ENCODE measurements at places on chromosomes 7 and 10.

DNA sequence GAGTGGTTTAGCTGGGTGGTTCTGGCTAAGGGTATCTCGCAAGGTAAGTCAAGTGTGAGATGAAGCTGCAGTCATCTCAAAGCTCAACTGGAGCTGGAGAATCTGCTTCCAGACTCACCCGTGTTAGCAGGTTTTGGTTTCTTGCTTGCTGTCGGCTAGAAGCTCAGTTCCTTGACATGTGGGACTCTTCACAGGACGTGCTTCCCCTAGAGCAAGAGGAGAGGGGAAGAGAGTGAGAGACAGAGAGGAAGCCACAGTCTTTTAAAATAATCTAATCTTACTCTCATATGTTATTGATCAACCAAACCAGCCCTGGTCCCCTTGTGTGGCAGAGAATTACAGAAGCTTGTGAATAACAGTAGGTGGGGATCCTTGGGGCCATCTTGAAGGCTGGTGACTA lies 199.5 kb downstream of the REEP3 start:
- DNase-seq = no peak

GRCh38 chr10:30984563-30985328 lies 46.9 kb downstream of the ZNF438 start:
- DNase-seq = no peak

DNA sequence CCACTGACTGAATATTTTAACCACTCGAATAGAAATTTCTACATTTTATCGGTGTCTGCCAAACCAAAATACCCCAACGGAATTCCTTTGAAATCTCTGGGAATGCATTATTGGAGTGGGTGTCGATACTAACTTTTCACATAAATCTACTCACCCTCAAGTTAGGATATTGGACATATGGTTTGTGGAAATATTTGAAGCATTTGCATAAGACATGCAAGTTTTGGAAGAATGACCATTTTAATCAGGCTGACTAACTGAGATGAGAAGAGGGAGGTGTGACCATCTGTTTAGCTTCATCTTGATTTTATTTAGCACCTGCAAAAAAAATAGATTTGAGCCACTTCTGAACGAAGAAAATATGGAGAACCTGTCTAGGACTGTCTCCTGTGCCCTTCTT lies 61.2 kb downstream of the KLF6 start:
- no peak for DNase-seq

GRCh38 chr7:70267381-70268120 lies 669.3 kb downstream of the AUTS2 start:
- DNase-seq = no peak

- peak; percentile 65 for DNase-seq
These were observed 53.9 kb upstream of the LYZL2 start for GRCh38 chr10:30683496-30683895.

DNA sequence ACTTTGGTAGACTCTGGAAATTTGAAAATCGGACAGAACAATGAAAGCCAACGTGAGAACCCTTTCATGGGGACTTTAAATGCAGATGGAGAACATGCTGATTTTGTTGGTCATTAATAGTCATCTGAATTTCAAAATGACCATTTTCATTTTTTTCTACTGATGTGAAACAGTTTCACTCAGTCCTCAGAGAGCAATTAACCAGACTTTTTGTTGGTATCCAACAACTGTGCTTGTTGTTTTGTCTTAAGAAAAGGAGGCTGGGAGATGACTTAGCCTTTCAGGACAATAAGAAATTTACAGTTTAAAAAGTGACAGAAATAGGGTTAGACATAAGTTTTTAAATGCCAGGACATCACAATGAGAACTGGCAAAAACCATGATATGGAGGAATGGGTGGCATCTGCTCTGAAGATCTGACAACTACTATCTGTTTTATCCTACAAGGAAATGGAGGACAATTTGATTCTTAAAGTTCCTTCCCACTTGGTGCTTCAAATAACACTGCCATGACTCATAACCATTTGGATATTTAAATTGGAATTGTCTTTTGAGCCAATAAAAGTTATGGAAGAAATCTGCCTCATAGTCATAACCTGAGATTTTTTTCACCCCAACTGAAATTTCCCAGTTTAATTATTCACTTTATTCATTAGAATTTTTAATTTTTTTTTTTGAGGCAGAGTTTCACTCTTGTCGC lies 87.2 kb upstream of the HPS1 start:
- DNase-seq = no peak

GRCh38 chr7:158109364-158110033 lies 478.1 kb downstream of the PTPRN2 start:
- DNase-seq = no peak

DNA sequence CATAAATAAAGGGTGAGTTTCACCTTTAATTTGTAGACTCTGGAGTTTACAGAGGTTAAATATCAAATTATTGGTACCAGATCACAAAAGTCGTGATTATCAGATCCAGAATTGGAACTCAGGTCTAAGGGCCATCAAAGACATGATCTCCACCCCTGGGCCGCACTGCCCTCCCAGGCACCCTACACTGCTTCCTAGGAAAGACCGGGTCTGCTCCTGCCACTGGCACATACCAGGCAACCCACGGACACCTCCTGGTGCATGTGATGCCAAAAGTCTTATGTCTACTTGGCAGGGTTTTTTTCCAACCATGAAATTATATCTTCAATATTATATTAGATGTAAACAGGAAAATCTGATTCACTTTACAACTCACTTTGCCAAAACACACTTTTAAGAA lies 452.8 kb downstream of the PTPRN2 start:
- DNase-seq = no peak

- no peak for DNase-seq
These were observed 370.7 kb downstream of the PPP1R3A start for GRCh38 chr7:113548137-113548536.

DNA sequence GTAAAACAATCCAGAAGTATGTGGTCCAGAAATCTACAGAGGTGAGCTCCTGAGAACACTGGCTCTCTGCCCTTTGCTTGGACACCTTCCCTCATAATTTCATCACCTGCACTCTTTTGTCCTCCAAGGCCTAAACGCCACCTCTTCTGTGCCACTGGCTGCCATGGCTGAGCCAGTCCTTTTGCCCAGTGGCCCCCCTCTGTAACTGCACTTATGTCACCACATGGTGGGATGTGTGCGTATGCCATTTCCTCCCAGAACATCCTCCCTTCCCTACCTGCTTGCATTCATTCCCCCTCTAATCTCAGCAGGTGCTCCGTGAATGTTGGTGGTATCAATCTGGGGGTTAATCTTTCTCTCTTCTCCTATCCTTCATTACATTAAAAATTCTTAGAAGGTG lies 17.3 kb upstream of the DUSP5 start:
- DNase-seq = no peak

GRCh38 chr10:59844436-59844835 lies 61.9 kb downstream of the CCDC6 start:
- DNase-seq = no peak

DNA sequence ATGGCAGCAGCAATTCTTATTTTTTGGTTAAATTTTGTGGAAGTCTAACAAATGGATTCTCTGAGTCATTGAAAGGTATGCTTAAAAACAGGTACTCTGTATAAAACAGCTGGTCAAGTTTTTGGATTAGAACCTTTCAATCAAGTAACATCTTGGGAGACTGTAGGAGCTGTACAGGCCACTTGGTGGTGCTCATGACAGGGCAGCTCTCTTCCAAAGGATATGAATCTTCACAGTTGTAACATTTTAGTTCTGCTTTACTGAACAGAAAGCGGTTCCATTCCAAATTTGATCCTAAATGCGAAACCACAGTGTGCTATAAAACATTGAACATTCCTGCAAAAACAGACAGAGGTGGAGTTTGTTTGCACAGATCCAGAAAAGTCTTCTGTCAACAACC lies 44.5 kb upstream of the AGR3 start:
- peak; percentile 80 for DNase-seq

DNA sequence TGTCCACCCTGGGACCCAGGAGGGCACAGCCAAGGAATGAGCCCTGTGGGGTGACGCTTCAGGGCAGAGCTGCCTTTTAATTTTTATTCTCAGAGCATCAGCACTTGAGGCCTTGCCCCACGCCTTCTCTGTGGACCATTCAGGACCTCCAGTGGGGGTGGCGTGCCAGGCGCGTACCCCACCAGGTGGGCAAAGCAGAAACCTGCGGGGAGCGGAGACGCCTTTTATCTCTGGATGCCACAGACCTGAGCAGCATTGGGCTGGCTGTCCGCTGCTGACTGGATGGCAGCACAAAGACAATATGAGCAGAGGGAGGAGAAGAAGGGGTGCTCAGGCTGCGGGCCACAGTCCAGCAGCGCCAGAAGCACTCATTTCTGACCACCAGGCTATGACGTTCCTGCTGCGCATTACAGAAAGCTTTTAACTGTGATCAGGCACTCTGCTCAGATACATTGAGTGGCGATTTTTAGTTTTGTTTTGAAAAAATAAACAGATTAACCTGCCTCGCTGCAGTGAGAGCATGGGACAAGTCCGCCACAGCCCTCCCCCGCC lies 90.4 kb upstream of the ANLN start:
- DNase-seq = no peak

DNA sequence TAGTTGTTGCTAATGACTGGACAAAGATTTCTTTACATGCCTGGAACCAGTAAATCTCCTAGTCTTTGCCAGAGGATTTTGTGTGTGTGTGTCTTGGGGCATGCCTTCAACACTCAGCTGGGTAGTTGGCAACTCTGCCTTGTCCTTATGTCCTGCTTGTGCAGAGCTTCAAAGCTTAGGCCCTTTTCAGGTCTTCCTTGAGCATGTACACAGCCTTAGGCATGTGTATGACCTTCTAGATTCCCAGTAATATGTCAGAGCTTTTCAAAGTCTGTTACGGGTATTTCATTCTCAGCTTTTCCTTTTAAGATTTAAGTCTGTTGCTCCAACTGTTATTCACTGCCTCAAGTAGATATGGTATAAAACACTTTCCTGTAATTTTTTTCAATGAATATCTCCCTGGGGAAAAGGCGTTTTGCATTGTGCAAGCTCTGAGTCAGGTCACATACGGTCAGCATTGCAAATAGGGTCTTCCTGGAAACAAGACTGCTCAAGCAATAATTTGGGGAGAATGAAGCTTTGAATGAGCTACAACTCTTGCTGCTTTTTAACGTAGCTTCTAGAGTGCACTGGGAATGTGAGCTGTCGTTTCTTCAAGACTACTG lies 25.5 kb downstream of the SHOC2 start:
- peak; percentile 13 for DNase-seq

DNA sequence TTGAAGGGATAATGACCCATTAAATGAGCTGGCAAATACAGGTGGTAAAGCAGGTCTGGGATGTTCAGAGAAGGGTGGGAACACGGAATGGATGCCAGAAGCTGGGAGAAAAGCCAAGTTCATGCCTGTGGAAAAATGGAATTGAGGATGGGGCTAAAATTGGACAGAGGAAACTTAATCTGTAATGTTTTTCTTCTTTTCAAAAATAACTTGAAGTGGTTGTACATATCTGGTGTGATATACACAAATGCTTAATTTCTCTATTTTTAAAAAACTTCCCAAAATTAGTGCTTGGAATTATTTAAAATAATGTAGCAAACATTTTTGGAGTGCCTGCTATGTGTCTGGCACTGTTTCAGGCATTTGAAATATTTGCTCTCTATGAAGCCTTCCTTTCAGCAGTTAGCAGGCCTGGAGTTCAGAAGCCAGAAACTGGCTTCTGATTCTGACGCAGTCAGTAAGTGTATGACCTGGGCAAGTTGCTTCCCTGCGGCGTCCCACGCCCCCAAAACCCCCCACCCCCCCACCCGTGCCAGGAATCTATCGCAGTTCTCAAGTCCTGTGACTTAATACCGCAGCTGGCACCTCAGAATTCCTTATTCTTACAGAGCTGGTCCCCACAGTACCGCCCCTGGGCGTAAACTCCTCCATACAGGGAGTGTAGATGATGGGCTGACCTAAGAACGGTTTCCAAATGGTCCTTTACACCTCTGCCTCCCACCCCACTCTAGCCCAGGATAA lies 828 bp upstream of the MALSU1 start:
- no peak for DNase-seq

DNA sequence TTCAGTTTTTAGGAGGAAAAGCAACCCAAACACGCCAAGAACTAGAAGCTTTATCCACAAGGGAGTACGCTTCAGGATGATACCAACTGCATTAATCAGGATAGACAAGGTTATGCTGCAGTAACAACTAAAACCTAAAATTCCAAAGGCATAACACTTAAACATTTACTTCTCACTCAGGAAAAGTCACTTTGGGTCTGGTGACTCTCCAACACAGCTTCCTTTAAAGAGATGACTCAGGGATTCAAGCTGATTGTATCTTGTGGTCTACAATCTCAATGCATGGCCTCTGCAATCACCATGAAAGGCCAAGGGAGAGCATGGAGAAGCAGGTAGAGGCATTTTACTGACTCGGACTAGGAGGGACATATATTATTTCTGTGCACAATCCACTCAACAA lies 315.8 kb downstream of the KCNMA1 start:
- DNase-seq = no peak

DNA sequence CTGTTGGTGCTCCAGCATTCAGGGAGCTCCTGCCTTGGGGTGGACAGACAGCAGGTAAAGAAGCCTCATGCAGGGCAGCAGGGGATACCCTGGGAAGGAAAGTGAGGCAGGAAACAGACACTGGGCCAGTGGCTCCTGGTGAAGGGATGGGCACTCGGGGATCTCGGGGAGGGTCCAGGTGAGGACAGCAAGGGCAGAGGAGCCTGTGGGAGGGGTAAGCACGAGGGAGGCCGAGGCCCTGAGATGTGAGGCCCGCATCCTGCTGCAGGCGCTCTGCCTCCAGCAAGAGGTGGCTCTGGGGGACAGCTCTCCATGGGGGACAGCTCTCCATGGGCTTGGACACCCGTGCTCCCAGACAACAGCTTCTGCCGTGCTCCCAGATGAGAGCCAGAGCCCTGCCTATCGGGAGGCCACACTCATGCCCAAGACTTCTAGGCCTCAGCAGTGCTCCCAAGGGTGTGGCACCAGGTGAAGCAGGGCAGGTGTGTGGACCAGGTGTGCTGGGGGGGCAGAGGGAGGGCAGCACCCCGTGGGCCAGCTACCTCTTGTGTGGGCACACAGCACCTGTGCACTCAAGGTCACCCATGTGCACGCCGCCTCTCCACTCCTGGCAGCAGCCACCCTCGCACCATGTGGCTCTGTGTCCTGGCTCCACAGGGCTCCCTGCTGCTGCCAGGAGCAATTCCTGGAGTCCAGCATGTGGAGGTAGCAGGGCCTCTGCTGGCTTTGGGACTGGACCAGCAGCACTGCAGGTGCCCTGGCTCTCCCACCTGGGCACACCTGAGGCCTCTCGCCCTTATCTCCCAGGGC lies 93.6 kb upstream of the INSIG1 start:
- DNase-seq = no peak

GRCh38 chr10:88598055-88598454 lies 11.5 kb downstream of the LIPJ start:
- DNase-seq = peak; percentile 66

DNA sequence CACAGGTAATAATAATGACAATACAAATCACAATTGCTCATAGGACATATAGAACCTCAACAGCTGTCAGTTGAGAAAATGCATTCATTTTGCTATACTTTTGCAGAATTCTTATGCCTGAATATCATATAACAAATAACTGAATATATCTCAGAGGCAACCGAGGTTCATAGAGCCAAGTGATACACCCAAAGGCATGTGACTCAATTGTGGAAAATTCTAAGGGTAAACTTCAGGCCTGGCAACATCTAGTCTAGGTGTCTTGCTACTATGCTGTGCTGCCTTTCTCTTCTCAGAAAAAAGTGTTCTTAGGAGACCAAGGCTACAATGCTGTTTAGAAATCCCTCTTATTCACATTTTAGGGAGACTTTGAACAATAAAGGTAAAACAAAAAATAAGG lies 270.7 kb downstream of the BAMBI start:
- DNase-seq = no peak

GRCh38 chr10:6232846-6233724 lies 30.4 kb downstream of the PFKFB3 start:
- DNase-seq = no peak

All from suppressor macrophage (primary cell).